HEK293T (cell line): ENCODE measurements at places on chromosomes 6 and 20.
A peak's percentile ranks its signal among the peaks of the same experiment; 100 is the strongest.

DNA sequence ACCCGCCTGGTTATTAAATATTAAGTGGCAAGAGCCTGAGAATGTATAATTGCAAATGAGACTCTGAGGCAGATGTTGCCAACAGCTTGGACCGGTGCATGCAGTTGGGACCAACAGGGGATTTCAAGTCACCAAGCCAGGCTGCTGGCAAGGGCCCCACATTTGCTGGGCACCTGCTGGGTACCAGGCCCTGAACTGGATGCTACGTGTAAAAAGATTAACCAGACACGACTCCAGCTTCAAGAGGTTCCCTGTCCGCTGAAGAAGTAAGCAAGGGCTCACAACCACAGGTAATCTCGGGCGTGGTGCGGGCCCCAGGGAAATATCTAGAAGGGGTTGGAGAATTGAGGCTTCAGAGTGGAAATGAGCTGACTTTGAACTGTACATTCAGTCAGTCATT is 13.2 kb upstream of the SIRPA start:
- no peak for DNase-seq

DNA sequence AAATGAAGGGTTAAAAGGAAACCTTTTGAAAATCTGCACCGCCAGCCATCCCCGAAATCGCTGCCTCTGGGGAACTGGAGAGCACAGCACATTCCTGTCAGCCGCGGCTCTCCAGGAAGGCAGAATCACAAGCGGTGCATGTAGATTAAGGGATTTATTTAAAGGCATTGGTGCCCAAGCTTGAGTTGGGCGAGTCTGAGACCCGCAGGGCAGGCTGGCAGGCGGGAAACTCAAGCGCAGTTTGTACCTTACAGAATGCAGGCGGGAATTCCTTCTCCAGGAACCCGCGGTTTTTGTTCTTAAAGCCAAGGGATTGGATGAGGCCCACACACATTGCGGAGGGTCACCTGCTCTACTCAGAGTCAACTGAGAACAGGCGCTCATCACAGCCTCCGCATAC is 10.8 kb downstream of the GPR31 start:
- no peak for DNase-seq

DNA sequence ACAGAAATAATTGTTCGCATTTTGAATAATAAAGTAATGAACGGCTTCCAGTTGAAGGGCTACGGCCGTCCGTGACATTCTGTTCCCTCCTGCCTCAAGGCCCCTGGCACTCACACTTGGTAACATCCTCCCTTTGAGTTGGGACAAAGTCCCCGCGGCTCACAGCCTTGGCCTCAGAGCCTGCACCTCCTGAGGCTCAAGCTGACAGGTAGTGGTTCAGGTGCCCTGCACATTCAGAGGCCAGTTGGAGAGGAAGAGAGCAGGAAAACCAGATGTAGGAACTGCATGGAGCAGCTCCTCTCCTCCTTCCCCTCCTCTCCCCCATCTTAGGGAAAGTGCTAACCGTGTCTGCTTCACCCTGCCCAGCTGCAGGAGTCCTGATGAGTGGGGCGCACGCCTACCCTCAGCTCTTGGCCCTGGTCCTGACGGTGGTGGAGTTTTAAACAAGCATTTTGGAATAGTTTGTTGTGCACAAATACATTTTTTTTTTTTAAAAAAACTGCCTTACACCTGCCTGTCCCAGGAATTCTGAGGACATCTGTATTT is 393.1 kb downstream of the SMOC2 start:
- no peak for DNase-seq

- DNase-seq: no peak
Observed at GRCh38 chr6:88459189-88459588, 293.0 kb upstream of the CNR1 start.

DNA sequence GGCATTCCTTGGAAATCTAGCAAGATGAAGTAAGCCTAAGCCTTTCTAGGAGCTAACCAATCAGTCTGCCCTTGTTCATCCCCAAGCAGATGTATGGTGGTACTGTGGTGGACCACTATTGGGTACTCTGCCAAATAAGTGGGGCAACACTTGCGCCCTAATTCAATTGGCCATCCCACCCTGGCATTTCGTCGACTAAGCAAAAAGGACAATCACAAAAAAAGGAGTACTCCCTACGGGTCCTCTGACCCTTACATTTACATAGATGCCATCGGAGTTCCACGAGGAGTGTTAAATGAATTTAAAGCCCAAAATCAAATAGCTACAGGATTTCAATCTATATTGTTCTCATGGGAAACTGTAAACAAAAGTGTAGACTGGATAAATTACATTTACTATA is 19.5 kb downstream of the CHD6 start:
- DNase-seq: no peak

DNA sequence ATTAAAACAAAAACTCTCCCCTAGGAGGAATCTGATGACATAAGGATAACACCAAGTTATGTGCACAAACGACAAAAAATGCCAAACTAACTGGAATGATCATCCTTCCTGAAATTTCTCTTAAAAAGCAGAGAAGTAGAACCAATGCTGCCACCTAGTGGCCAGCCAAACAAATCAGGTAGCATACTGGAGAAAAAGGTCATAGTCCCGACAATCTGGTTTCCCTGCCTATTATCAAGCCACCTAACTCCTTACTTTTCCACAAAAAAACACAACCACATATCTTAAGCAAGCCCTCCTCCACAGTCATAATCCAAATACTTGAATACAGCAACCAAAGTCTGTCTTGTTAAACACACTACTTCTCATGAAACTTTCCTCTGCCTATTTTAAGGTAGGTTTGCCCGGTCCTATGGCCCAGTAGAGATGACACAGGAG is 5.3 kb downstream of the OARD1 start:
- peak; percentile 47 for DNase-seq

GRCh38 chr6:39593646-39594045 is 131.6 kb downstream of the KIF6 start:
- no peak for DNase-seq

- peak; percentile 51 for DNase-seq
Observed at GRCh38 chr6:89792881-89793280, 26.7 kb downstream of the MDN1 start.

GRCh38 chr6:7505189-7505699 is 36.2 kb upstream of the DSP start:
- DNase-seq: peak; percentile 21

DNA sequence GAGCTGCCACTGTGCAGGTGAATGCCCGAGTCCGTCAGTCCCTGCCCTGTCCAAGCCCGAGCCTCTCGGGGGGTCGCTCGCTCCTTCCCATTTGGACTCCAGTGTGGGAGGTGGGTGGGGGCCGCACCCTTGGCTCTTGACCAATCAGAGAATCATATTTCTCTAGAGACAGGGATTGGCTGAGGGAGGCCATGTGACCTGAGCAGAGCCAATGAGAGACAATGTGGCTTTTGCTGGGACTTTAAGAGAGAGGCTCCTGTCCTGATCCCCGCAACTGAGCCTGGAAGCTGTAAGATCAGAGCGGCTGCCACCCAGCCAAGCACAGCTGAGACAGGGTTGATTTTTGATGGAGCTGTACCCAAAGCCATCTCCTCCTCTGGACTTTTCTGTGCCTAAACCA is 199.3 kb downstream of the TFAP2C start:
- no peak for DNase-seq

DNA sequence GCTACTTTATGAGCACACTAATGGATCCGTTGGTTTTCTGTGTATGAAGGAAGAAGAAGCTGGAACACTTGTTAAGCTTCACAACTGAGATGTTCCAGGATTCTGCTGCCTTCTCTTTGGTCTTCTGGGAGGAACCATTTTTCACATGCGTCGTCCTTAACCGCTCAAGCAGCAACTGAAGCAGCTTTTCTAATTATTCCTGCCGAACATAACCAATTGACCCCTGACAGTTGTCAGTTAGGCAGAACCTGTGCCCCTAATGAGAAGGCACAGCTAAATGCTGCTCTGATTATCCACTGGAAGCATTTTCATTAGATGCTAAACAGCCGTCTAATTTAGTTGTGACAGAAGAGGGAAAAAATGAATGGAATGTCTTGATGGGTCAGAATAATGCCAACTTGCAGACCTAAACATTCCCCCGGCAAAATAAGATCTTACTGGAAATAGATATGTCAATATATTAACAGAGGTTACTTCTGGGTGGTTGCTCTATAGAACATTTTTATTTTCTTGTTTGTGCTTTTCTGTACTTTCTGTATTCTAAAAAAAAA is 85.0 kb upstream of the SMLR1 start:
- DNase-seq: no peak

- DNase-seq: no peak
Observed at GRCh38 chr20:40522405-40522804, 166.6 kb downstream of the MAFB start.

DNA sequence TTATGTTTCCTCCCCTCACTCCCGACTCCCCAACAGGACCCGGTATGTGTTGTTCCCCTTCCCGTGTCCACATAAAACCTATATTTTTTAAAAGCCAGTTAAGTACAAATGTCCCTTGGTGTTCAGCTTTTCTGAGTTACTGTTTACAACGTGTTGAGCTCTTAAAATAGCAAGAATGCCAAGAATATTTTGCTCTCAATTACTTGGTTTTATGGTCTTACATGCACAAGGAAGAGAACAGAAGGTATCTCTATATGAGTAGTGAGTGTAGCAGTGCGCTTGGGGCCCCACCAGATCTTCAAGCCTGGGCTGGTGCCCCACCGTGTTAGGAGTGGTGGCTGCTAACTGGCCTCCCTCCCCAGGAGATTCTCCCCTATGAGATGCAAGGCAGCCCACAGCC is 75.3 kb downstream of the RIN2 start:
- no peak for DNase-seq

GRCh38 chr6:27864906-27865849 is 47.0 kb downstream of the OR2B2 start:
- peak; percentile 80 for DNase-seq

DNA sequence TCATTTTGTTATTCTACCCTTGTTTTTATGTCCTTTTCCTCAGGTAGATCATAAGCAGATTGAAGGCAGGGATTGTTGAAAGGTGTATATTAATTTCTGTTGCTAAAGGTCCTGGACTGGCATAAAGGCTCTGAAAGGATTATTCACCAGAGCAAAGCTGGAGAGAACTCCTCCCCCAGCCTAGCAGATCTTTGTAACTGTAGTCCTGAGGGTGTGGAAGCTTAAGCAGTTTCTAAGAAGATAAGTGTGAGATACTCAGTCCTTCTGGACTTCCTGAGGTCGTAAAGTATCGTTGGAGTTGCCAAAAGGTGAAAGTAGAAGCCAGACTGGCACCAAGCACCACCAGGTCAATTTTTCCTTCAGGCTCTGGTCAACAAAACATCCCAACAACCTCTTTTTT is 24.2 kb downstream of the CGA start:
- DNase-seq: no peak

DNA sequence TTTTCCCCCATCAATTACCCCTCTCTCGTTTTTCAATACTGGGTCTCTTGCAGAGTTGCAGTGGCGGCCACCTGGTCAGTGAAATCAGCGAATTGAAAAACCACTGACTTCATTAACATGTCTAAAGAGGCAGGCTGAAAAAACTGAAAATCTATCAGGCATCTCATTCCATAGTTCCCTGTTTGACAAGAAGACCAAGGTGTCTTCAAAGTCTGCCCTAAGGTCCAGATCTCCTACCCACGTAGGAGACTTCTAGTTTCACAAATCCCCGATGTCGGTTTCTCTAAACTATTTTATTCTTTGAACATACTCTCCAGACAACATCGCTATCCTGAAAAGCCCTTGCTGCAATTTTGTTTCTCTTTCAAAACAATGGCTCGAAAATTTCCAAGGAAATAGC is 796 bp upstream of the TUBB start:
- DNase-seq: no peak

- no peak for DNase-seq
Observed at GRCh38 chr6:25360621-25361020, 81.4 kb downstream of the CARMIL1 start.

DNA sequence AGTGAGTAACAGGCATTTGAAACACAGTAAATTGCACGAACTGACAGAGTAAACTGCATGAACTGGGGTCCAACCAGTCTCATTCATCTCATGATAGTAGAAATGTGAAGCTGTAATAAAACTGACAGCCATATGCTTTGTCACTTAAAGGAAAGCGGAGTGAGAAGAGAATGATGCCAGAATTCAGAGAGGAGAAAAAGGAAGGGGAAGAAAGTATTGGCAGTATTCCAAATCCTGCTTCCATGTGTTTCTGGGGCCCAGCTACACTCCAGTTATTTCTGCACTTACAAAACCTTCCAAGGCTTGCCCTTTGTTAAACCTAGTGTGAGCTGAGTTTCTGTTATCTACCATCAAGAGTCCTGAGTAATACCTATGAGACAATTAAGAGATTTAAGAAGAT is 17.2 kb downstream of the SNX14 start:
- no peak for DNase-seq

- DNase-seq: no peak
Observed at GRCh38 chr6:167761794-167762258, 64.9 kb upstream of the AFDN start.

GRCh38 chr6:134111062-134111677 is 58.7 kb upstream of the SLC2A12 start:
- DNase-seq: peak; percentile 77

- DNase-seq: no peak
Observed at GRCh38 chr6:103672169-103672568, 1187.5 kb downstream of the HACE1 start.

- no peak for DNase-seq
Observed at GRCh38 chr6:25641940-25642666, 9.9 kb upstream of the SCGN start.

GRCh38 chr6:154542747-154543146 is 32.3 kb upstream of the CNKSR3 start:
- DNase-seq: no peak

- no peak for DNase-seq
Observed at GRCh38 chr6:26158076-26158580, 70.9 kb downstream of the HFE start.

GRCh38 chr20:58976061-58976730 is 4.9 kb upstream of the NELFCD start:
- no peak for DNase-seq

- no peak for DNase-seq
Observed at GRCh38 chr20:13554076-13554475, 84.7 kb downstream of the TASP1 start.

DNA sequence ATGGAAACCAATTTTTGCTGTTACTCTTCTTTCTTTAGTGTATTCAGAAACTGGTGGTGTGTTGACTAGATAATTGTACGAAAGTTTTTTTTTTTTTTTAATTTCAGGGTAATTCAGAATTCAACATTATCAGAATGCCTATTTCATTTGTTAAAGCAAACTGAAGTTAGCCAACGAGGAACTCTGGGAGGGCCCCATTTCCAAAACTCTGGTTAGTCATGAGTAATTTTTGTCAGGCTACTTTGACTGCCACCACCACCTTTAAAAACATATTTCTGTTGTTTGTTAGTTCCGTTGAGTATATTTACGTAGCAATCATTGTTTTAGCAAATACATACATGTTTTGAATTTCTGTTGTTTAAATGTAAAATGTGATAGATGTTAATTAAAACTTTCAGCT is 763 bp downstream of the ZKSCAN8 start:
- DNase-seq: no peak
